ENCODE measurements at places on chromosomes 1 and 21.

DNA sequence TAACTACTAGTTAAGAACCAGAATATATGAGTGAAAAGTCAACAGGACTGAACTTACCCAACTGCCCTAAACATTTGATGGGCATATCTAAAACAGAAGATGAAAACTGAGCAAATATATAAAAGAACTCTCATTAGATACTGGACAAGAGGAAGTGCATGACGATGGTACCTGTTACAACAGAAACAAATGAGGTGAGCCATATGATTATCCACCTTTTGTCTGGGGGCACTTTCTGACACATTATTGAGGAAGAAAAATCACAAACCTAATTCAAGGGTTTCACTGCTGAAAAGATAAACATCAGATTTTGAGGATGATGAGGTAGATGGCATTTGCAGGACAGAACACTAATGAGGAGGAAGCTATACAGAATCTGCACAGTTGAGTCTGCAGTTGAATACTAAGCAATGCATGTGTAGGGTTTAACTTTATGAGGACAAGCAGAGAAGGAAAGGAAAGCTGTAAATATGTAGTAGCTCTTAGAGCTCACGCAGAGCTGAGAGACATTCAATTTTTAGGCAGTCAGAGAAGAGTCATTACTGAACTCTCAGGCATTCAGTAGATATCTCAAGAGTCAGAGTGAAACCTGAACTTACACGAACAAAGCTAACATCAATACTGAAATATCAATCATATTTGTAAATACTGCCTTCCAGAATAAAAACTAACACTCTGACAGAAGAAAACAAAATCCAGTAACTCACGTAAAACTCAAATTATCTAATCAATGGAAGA lies 262.1 kb downstream of the AKT3 start:
- DNase-seq = no peak

- no peak for DNase-seq
These were observed 14.7 kb upstream of the LY9 start for GRCh38 chr1:160781186-160781766.

- DNase-seq = peak; percentile 22
These were observed 8.7 kb upstream of the ECE1 start for GRCh38 chr1:21298981-21299391.

DNA sequence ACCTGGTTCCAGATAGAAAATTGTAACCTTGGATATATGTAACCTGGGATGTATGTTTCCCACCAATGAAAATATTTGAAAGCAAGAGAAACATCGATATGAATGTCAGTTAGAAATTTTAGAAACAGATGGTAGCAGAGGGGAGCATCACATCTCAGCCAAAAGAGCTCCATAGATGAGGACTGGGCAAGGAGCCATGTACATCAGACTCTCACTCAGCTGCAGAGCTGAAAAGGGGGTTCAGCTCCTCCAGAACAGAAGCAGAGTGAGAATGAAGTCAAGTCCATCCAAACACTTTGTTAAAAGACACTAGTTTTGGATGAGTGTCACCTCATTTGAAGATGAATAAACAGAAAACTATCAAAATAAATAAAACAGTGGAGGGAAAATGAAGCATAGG lies 202.4 kb downstream of the HMCN1 start:
- DNase-seq = no peak

DNA sequence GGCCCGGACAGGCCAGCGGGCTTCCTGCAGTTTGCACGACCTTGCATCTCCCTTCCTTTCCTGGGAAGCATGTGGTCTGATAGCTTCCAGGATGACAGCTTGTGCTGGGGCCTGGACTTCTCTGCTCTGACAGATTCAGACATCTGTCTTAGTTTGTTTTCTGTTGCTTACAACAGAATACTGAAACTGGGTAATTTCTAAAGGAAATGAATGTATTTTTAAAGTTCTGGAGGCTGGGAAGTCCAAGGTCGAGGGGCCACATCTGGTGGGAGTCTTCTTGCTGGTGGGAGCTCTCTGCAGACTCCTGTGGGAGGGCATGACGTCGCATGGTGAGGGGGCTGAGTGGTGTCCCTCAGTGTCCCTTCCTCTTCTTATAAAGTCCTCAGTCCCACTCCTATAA lies 35.3 kb upstream of the TENT5B start:
- DNase-seq = no peak

GRCh38 chr1:238129677-238130076 lies 239.0 kb upstream of the ZP4 start:
- no peak for DNase-seq

GRCh38 chr1:116226017-116226416 lies 114.8 kb downstream of the MAB21L3 start:
- DNase-seq = no peak

- no peak for DNase-seq
These were observed 1350.4 kb downstream of the AMY1C start for GRCh38 chr1:105100102-105100501.

DNA sequence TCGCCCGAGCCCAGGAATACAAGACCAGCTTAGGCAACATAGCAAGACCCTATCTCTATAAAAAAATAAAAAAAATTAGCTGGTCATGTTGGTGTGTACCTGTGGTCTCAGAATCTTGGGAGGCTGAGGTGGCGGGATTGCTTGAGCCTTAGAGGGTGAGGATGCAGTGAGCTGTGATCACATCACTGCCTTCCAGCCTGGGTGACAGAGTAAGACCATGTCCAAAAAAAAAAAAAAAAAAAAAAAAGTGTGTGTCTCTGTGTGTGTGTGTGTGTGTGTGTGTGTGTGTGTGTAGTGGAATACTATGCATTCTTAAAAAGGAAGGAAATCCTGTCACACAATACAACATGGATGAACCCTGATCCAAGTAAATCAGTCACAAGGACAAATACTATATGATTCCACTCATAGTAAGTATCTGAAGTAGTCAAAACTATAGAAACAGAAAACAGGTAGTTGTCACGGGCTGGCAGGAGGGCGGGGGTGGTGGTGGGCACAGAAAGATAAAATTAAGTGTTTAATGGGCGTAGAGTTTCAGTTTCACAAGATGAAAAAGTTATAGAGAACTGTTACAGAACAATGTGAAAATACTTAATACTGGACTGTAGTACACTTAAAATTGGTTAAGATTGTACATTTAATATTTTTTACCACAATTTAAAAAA lies 47.8 kb downstream of the SELENOF start:
- DNase-seq = no peak

Data from stimulated activated CD4-positive, alpha-beta T cell treated with anti-CD3 and anti-CD28 coated beads, Interleukin-4, amount 100 ng/mL, for 4 hours (primary cell).